Stimulated activated CD8-positive, alpha-beta memory T cell treated with anti-CD3 and anti-CD28 coated beads, Interleukin-4, amount 100 ng/mL, for 1 hour (primary cell): ENCODE measurements at places on chromosomes 6 and 20.

- DNase-seq: no peak
Measured at GRCh38 chr20:37711001-37711400, 17.2 kb downstream of the CTNNBL1 start.

DNA sequence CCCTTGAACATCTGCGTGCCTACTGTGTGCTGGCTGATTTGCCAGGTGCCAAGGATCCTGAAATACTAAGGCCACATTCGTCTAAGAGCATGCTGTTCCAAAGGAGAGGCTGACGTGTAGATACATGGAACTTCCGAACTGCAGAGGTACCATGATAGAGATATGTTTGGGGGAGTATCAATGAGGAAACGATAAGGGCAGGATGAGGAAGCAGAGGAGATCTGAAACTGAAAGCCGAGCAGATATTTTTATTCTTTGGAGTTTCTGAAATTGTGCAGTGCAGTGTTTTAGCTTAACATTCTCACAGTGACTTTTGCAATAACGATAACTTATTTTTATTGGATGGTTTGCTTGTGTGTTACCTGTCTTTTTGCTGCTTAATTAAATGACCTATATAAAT lies 24.3 kb downstream of the BMP6 start:
- DNase-seq: no peak

- DNase-seq: no peak
Measured at GRCh38 chr6:29965563-29965872, 23.2 kb downstream of the HLA-A start.

- DNase-seq: no peak
Measured at GRCh38 chr20:64101731-64102621, 5.4 kb downstream of the NPBWR2 start.

- DNase-seq: no peak
Measured at GRCh38 chr6:26032340-26033084, 54.7 kb upstream of the HFE start.

GRCh38 chr6:30325873-30326525 lies 728 bp upstream of the TRIM39 start:
- peak; percentile 47 for DNase-seq

- no peak for DNase-seq
Measured at GRCh38 chr20:47258745-47259695, 97.5 kb downstream of the ZMYND8 start.

DNA sequence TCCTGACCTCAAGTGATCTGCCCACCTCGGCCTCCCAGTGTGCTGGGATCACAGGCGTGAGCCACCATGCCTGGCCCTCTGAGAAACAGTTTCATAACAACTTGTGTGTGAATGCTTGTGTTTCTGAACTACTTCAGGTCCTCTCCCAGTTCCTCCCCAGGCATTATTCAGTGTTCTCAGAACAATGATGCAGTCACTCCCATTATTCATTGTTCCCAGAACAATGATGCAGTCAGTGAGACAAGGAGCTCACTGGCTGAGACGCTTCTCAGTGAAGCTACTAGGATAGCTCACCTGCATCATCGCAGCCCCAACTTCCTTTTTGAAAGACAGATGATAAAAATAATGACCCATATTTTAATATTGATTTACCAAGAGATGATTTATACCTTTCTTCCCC lies 71.5 kb downstream of the NDUFAF5 start:
- DNase-seq: no peak

DNA sequence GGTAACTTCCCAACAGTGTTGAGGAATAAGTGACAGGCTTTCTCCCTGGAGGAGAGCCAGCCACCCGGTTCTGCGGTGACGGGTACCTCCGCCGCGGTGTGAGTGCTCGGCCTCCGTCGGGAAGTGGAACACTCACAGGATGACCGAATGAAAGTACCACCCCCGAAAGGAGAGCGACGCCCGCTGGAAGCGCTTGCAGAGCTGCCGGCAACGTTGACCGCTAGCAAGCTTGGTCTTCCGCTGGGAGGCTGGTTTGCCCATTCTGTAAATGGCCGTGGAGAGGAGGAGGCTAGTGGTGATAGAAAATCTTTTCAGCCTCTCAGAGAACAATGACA lies 614 bp upstream of the TMEM242 start:
- DNase-seq: no peak

- DNase-seq: no peak
Measured at GRCh38 chr6:139650941-139651340, 276.5 kb upstream of the CITED2 start.

- no peak for DNase-seq
Measured at GRCh38 chr6:101758368-101758767, 364.9 kb downstream of the GRIK2 start.
